Natural killer cell treated with Interleukin-12 subunit alpha and Interleukin-12 subunit beta and Interleukin-15 and Interleukin-18, amount 100 ng/mL, for 72 hours (primary cell): ENCODE measurements at places on chromosomes 5 and 9. TPM values are rescaled to one million over a fixed set of nuclear protein-coding genes. Genes with fewer than 3 reads are reported as not detected.

Gene CDC25C
- total RNA-seq = 14.0 TPM

Gene SYK
- total RNA-seq = 25.8 TPM

- DNase-seq = peak; percentile 64
Observed at GRCh38 chr9:4982721-4983482, 2.2 kb upstream of the JAK2 start.

DNA sequence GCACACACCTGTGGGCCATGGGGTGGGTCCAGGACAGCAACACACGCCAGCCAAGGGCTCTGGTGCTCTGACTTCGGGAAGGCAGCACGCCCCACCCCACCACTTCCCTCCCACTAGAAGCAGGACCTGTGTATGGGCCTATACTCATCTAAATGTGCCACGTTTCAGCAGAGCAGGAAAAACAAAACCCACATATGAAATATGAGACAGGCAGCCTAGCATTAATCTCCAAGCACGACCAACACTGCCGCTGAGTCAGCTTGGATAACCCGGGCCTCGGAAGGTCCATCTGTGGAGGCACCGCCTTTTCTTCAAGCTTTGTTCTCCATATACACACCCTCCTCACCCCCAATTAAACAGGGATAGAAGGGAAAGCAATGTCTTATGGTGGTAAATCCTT, 203.1 kb downstream of the ROR2 start:
- DNase-seq = no peak

- DNase-seq = no peak
Observed at GRCh38 chr5:28468166-28468565, 1429.8 kb upstream of the CDH9 start.

Gene ORM1
- not detected for total RNA-seq

Gene NRG2
- total RNA-seq = not detected

GRCh38 chr5:115455301-115455707, 89.3 kb downstream of the FEM1C start:
- no peak for DNase-seq

- peak; percentile 47 for DNase-seq
Observed at GRCh38 chr5:149407323-149408251, 28.5 kb upstream of the IL17B start.

- DNase-seq = no peak
Observed at GRCh38 chr9:110994771-110995241, 43.5 kb downstream of the LPAR1 start.

GRCh38 chr5:113059232-113060040, 82.8 kb downstream of the DCP2 start:
- no peak for DNase-seq

DNA sequence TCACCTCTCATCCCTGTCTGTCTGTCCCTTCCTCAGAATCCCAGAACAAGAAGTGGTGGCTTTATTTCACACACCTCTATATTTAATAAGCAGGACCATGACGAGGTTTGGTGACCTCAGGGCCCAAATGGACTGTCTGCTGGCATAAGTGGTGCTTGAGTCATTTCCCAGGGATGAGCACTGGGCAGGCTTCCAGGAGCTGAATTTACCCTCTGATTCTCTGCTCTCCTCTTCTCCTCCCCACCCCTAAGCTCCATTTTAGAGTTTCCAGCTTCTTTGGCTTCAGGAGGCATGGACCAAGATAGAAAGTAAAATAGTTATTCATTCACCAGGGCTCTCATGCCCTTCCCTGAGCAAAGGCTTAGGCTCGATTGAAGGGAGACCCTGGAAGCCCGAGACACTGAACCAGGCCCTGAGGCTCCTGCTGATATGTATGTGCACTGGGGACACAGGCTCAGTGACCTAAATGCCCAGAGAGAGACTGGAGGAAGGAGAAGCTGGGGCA, 69.1 kb downstream of the PPARGC1B start:
- no peak for DNase-seq

GRCh38 chr5:108672639-108673038, 75.1 kb upstream of the FER start:
- no peak for DNase-seq

GRCh38 chr5:103425686-103426454, 136.7 kb downstream of the NUDT12 start:
- no peak for DNase-seq

- DNase-seq = no peak
Observed at GRCh38 chr9:95379630-95380029, 62.1 kb upstream of the FANCC start.

- DNase-seq = no peak
Observed at GRCh38 chr5:170070556-170071412, 34.9 kb upstream of the FOXI1 start.

Gene INVS
- total RNA-seq = 32.8 TPM

- no peak for DNase-seq
Observed at GRCh38 chr5:39519079-39519478, 94.3 kb upstream of the DAB2 start.

DNA sequence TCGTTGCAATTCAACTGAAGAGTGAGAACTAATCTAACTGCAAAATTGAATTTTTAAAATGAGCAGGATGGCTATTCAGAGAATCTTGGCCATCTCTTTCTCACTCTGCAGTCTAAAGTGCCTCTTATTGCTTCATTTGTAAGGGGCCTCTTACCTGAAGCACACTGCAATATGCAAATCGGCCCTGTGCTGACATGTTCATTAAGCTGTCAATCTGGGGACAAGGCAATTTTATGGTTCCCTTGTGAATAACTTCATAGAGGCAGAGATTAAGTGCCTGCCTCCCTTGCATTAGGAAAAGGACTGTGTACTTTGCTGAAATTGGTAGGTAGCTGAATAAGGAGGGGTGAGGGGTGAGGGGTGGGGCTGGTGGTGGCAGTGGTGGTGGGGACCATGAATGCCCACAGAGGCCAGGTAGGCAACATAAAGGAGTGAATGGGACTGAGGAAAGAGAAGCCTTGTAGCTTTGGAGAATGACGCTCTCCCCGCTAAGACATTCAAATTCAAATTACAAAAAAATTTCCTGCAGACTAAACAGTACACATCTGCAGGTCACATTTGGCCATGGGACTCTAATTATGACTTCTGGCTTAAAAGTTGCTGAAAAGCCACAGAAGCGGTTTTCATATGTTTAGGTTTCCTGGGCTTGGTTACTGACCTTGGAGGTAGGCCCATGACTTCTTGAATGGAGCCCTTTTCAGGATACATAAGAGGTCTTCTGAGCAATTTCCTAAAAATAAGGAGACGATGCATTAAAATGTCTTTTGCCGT, 25.0 kb downstream of the TNFSF8 start:
- DNase-seq = no peak
